COR-L47 (cell line): ENCODE measurements at places on chromosomes 7 and 10.

- DNase-seq = no peak
Measured at GRCh38 chr10:119634219-119634544, 17.0 kb upstream of the BAG3 start.

DNA sequence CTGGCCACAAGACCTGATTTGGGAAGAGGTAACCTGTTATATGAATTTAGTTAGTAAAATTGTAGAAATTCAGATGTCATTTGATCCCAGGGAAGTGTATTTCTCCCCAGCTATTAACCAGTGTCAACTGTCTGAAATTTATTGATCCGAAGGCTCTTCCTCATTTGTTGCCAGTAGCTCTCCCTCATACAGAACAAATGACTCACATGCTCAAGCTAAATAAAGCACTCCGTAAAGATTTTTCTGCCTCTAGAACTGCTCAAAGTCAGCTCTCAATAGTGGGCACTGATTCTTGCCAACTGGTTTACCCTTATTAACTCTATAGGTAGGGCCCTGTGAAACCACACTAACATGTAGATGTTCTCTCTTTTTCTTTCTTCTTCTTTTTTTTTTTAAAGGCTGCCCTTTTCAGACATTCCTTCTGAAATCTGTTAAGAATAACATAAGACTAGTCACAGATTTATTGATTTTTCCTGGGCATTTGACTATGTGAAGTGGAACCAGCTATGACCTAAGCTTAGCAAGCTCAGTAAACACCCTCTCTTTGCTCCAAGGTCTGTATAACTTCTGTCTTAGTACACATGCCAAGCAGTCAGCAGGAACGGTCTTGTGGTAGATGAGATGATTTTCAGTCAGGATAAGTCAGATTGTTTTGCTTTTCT, 21.8 kb downstream of the RPA3 start:
- no peak for DNase-seq

GRCh38 chr7:90958647-90959046, 305.6 kb upstream of the FZD1 start:
- no peak for DNase-seq

DNA sequence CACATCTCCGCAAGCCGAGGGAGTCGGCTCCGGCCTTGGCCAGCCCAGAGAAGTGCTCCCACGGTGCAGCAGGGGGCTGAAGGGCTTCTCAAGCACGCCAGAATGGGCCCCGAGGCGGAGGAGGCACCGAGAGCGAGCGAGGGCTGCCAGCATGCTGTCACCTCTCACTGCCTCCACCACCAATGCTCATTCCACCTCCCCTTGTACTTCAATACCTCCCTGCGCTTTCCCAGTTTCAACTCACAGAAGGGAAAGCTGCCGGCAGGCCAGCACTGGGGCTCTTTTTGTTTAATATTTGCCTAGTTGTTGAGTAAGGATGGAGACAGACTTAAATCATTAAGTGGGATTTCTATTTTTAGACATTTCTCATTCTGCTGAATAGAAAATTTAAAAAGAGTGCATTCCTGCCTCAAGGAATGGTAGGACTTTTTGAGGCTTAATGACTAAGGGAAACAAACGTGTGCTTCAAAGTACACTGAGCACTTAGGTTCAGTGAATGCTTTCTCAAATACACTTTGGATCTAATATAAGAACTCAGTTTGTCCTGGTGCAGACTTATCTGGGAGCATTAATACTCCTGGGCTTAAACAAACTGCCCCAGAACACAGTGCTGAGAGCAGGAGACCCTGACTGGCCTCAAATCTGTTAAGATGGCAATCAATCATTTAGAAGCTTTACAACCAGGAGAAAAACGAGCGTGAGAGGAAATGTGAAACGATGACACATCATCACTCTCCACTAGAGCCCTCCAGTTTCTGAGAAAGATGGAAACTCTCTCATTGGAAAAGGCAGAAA, 131.2 kb downstream of the RALA start:
- DNase-seq = no peak

- no peak for DNase-seq
Measured at GRCh38 chr10:5968681-5969453, 8.5 kb downstream of the IL15RA start.

DNA sequence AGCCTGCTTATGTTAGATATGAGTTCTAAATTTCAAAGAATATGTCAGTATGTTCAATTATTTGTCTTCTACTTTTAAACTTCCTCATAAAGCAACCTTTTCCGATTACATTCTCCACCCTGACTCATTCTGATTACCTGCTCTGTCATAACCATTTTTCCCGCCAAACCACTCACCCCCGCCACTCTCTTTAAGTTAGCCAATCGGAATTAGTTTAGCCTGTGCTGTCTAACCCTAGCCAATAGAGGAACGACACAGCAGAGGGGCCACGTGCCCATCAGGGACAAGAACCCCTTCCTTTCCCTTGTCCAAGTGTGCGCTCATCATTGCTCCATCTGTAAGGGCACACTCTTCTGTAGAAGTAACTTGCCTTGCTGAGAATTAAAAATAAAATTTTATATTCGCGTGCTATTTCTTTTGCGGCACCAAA, 91.4 kb downstream of the CCDC71L start:
- DNase-seq = no peak

- DNase-seq = no peak
Measured at GRCh38 chr7:105775580-105775979, 100.8 kb downstream of the ATXN7L1 start.

DNA sequence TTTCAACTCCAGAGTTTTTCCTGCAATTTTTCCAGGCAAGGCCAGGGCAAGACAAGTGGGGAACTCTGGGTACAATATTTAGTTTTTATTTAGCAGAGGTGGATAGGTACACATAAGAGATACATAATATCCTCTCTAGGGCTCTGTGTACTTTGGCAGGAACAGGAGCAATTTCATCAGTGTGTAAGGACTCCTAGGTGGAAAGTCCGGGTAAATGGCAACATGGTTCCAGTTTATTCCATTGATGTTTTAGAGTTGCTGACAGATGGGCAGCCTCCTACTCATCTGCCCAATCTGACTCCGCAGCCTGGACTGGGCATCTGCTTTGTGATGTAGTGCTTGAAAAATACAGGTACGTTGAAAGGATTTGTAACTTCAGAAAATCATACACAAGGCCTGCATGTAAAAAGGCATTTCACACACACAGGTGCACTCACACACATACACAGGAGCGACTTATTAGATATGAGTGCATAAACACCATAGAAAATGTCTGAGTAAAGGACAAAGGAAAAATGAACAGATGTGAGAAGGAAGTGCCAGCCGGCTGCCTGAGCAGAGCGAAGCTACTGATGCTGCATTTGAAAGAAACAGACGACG, 5.7 kb downstream of the PON1 start:
- DNase-seq = peak; percentile 13

GRCh38 chr10:52083422-52083821, 230.7 kb upstream of the DKK1 start:
- no peak for DNase-seq

DNA sequence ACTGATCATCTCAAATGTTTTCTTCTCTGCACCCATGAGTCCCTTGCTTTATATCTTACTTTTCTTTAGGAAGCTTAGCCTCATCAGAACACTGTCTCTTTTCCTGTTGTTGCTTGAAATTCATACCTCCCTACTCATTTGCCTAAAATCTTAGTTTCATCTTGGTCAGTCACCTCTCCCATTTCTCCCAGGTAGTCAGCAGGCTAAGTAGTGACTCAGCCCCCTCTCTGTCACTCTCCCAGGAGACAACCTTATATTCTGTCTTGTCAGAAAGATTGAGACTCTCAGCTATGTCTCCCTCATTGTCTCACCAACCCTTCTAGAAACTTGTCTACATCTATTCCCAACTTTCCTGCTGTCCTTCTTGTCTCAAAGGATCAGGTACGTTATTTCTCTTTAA, 280.9 kb downstream of the BBS9 start:
- no peak for DNase-seq

- no peak for DNase-seq
Measured at GRCh38 chr10:29946953-29947700, 112.3 kb downstream of the JCAD start.

- no peak for DNase-seq
Measured at GRCh38 chr7:27185013-27185853, at the start of gene HOXA11. Gene HOXA11, minus strand, starts transcription at chr7:27185232. Its CDS starts 88 bp downstream, at chr7:27185144.

DNA sequence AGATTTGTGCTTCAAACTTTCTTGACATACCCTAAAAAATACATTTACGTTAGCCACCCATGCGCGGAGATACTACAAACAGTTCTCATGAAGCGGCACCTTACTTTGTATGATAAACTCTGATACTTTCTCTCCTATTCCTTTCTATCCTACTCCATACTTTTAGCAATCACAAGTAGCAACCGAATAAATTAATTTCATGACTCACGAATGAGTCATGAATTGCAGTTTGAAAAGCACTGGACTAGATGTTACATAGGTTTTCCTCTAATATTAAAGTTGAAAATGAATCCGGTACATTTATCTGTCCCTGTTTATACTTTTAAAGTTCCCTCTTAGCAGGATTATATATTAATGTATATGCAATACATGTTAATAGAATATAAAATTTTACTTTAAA, 67.6 kb downstream of the CUBN start:
- no peak for DNase-seq

GRCh38 chr10:80619036-80619435, 81.3 kb downstream of the SH2D4B start:
- no peak for DNase-seq

GRCh38 chr10:30863516-30864210, 168.0 kb downstream of the ZNF438 start:
- DNase-seq = no peak

DNA sequence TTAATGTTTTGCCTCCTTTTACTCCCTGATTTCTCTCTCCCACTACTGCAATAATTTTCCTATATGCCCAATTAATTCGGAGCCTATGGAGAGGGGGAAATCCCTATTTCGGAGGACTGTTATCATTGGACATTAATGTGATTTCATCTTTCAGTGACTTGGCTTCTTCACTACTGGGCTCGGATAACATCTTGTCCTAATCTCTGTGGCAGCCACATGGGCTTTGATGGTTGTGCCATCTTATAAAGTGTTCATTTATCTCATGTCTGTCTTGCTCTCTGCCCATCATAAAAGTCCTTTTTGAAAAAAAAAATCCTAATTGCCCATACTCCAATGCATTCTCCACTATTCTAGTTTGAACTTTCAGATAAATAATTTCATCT, 15.5 kb upstream of the FAM3C start:
- DNase-seq = no peak

DNA sequence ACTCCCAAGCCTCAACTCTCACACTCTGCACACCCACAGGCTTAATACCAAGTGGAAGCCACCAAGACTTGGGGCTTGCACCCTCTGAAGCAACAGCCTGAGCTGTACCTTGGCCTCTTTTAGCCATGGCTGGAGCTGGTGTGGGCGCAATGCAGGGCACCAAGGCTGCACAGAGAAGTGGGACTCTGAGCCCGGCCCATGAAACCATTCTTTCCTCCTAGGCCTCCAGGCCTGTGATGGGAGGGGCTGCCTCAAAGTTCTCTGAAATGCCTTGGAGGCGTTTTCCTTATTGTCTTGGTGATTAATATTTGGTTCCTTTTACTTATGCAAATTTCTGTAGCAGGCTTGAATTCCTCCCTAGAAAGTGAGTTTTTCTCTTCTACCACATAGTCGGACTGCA, 276.6 kb downstream of the PAXIP1 start:
- no peak for DNase-seq

DNA sequence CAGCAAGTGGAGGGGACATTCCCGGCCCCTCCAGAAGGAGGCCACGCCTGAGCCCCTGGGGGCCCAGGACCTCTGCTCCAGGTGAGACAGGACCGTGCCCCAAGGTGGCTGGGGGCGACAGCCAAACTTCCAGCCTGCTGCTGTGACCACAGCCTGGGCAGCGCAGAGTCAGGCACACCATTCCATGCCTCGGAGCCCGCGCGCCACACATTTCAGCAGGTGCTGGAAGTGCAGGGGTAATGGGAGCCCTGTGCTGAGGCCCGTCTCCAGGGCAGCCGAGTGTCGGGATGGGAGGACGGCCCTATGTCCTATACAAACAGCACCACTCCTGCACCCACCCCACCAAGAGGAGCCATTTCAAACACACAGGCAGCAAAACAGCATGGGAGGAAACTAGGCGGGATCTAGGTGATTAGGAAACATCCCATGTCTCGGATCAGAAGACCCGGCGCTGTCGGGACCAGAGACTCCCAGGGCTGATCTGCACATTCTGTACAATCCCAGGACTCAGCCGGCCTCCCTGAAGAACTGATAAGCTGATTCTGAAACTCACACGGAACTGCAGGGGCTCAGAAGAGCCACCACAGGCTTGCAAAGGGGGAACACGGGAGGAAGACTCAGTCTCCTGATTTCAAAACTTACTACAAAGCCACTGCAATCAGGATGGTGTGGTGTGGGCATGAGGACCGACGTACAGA, 272.3 kb downstream of the ELFN1 start:
- no peak for DNase-seq

- DNase-seq = no peak
Measured at GRCh38 chr10:101076630-101077029, 14.8 kb downstream of the KAZALD1 start.

- DNase-seq = no peak
Measured at GRCh38 chr7:149253665-149254064, 8.3 kb upstream of the ZNF783 start.
